ENCODE measurements at places on chromosomes 2 and 18.
A peak's percentile ranks its signal among the peaks of the same experiment; 100 is the strongest.

GRCh38 chr18:61750840-61751668 lies 141.8 kb downstream of the RNF152 start:
- no peak for DNase-seq

GRCh38 chr2:6877402-6878304 lies at the start of gene RSAD2:
TSS of gene RSAD2 (plus strand) at chr2:6877777. CDS start at chr2:6877801, 24 bp downstream.
- peak; percentile 7 for DNase-seq

DNA sequence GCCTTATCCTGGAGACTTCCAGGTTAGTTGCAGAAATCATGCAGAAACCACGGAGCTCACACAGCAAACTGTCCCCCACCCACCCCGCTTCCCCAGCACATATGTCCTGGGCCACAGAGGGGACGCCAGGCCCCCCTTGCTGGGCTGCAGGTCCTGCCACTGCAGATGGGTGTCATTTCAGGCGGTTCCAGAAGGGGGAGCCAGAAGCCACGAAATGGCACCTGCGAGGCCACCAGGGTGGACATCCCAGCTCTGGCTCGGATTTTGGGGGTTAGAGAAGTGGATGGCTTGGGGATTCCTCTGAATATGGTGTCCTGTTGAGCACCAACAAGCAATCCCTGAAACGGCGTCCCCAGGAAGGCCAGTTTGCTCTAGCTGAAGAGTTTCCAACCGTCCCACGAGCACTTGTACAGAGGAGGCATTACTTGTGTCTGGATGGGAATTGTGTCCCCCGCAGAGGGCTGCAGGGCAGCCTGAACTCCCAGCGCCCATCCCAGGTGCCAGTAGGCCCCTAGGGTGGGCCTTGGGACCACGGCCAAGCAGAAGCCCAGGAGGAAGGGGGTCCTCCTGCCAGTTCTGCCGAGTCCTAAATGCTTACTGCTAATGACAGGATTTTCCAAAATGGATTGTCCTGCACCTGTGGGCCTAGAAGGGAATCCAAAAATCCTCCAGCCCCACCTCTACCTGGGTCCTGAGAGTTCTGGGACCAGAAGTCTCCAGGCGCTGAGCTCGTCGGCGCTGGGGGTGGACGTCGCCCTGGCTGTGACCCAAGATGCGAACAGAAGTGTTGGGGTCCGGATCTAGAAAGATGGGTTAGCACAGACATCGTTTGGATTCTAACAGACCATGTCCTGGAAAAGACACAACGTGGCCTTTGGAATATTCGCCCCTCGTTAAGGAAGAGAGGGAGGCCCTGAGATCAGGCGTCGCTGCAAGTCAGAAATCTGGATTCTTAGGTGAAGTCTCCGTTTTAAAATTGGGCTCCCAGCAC lies 14.6 kb upstream of the NFATC1 start:
- DNase-seq = peak; percentile 65

GRCh38 chr18:4586731-4587130 lies 131.6 kb upstream of the DLGAP1 start:
- DNase-seq = no peak

DNA sequence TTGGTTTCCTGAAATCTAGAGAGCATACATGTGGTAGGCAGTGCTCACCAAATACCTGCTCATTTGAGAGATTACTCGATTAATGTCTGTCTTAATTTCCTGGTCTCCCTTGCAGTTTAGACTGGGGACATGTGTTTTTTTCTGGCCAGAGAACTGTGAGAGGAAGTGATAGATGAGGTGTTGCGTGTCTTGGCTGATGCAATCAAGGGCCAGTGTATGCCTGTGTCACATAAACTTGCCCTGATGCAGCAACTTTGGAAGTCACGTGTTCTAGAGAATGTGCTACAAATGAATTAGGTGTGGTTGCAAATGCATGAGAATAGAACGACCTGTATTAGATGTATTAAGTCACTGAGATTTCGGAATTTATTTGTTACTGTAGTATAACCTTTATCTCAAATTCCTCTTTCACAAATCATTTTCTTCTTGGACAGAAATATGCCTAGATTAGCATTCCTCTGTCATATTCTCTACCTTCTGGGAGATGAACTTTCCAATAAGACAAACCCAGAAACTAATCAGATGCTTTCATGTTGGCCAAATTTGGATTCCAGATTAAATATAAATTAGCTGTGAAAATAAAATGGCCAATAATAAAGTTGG lies 9.9 kb upstream of the IL1A start:
- no peak for DNase-seq

DNA sequence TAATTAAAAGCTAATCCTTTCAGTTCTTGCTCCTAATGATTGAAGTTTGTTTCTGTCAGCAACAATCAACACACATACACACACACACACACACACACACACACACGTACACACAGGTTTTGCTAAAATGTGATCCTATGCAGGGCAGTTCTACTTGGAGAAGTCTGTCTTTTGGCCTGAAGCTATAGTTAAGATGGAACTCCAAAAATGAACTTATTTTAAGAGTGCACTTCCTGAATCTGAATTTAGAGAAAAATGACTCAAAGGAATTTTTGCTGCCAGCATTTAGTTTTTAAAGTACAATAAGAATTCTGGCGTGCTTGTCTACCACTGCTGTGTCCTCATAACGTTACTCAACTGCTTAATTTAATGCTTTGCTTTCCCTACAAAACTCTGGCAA lies 6.6 kb downstream of the GALNT5 start:
- DNase-seq = no peak

- no peak for DNase-seq
Measured at GRCh38 chr2:241980193-241980592, 110.7 kb downstream of the RTP5 start.

GRCh38 chr2:48508461-48509124 lies 21.4 kb upstream of the STON1 start:
- DNase-seq = no peak

DNA sequence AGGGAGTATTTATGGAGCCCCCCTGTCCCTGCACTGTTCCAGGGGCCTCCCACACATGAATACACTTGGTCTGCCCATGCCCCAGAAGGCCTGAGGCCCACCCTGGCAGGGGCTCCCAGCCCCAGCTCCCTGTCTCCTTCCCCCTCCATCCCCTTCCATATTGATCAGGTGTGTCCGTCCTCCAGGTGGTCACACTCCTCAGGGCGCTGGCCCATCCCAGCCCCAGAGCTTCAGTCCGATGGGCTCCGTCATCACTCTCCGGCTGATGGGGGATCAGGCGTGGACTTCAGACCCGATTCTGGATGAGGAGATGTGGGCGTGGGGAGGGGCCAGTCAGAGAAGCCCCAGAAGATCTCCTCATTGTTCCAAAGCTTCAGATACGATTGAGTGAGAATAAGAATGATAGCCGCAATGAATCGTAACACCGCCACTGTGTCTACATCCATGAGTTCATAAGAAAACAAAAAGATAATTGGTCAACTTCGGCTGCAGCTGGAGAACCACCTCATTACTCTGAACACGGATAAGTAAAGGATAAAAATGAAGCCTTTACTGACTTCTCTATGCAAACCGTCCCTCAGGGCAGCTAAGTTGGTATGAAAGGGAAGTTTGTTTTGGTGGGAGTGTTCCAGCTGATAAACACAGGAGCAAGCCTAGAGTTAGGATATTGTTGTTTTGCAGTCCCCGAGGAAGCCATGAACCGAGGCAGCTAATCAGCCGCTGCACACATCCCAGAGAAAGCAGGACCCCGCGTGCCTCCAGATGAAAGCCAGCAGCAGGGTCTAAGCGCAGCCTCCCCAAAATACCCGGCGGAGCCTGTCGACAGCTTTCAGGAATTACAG lies 279.5 kb downstream of the NDUFA10 start:
- DNase-seq = no peak

- no peak for DNase-seq
Measured at GRCh38 chr18:56501896-56502295, 136.5 kb downstream of the TXNL1 start.

GRCh38 chr18:42092848-42093247 lies 137.8 kb downstream of the PIK3C3 start:
- no peak for DNase-seq

GRCh38 chr2:156539086-156539860 lies 103.1 kb downstream of the GPD2 start:
- no peak for DNase-seq

GRCh38 chr2:234032279-234032856 lies 18.1 kb upstream of the SPP2 start:
- DNase-seq = peak; percentile 35

DNA sequence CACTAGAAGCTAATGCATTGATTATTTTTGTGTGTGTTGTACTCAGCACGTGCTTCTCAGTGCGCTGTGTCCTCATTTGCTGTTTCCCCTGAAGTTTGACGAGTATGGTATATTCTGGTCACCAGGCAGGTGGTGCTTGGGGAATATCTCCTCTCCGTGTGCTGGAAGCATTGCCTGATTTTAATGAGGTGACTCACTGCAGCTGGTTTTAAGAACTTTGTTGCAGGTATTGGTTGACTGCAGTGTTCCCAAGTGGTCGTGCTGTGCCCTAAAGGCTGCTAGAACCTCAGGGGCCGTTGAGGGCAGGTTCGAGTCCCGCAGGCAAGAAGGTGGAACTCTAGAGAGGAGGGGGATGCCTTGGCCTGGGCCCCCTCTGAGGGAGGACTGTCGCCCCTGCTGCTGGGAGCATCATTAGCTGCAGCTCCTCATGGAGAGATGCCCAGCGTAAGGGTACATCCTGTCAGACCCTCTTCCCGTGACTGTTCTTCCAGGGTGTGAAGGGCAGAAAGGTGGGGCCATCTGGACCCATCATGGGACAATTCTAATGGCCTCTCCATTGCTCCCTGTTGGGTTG lies 82.6 kb downstream of the AGAP1 start:
- no peak for DNase-seq

DNA sequence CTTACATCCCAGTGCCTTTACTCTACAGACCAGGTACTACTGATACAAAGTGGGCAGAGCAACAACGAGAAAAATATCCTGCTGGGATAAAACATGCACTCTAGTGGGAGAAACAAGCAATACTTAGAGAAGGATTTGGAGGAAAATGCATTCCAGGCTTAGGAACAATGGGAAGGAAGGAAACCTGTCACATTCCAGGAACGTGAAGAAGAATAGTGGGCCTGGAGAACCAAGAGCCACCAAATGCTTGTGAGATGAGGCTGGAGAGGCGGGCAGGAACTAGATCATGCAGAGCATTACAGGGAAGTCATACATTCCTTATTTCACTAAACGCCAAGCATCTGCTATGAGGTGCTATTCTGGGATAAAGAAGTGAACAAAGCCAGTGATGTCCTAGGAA lies 342.3 kb downstream of the DCC start:
- DNase-seq = no peak

- DNase-seq = no peak
Measured at GRCh38 chr2:181851726-181852125, 39.8 kb upstream of the ITPRID2 start.

DNA sequence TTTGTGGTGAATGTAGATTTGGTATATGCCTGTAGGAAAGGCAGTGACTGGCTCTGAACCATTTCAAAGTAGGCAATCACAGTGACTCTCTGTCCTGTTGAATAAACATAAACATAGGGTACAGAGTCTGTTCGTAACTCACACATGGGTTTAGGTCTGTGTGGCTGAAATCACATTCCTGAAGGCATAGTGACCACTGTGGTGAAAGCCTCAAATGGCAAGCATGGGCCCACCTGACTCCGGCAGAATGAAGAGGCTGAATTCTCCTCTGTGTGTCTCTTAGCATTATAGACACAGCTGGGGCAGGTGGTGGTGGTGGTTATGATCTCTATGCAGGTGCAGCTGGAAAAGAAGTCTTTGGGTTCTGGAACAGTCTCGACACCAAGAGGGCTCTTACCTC lies 61.2 kb downstream of the ITGA6 start:
- DNase-seq = no peak

- DNase-seq = no peak
Measured at GRCh38 chr2:230797515-230798495, 66.9 kb upstream of the ITM2C start.

DNA sequence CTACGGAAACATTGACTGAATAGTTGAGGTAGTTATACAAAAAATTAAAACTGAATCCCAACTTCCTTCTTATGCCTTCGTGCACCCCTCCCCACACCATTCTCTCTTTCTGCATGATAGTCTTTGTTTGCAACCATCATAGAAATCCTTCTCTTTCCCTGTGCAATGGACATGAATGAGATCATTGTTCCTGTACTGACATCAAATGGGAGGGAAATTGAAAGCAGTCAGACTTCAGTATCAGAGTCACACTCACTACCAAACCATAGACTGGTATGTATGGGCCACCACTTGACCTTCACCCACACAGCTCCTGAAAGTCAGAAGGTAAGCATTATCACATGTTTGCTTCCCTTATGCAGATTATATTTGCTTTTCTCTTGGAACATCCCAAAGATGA lies 782.8 kb downstream of the BCL11A start:
- DNase-seq = no peak

- DNase-seq = no peak
Measured at GRCh38 chr18:22171258-22172119, 2.1 kb downstream of the GATA6 start.

- no peak for DNase-seq
Measured at GRCh38 chr2:84940088-84940470, 30.9 kb upstream of the KCMF1 start.

DNA sequence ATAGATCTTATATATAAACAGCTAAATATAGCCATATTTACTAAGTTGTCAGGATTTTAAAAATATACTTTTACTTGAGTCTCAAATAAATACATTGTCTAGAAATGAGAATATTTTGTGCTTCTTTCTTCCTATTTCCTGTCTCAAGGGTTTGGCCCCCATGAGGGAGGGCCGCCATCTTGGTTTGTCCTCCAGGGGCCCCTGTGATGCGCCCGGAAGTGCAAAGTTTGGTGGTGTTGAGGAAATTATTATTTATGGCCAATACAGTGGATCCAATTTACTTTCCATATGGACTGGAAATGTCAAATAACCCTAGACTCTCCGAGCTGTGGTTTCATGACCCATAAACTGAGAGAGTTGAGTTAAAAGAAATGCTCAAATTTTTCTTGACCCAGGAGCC lies 104.7 kb upstream of the OTOS start:
- DNase-seq = no peak

- DNase-seq = no peak
Measured at GRCh38 chr2:70089220-70089982, 2.1 kb downstream of the PCBP1 start.

GRCh38 chr2:7004636-7005035 lies 87.4 kb downstream of the RNF144A start:
- DNase-seq = no peak

GRCh38 chr2:39991298-39991697 lies 212.2 kb upstream of the THUMPD2 start:
- DNase-seq = no peak

DNA sequence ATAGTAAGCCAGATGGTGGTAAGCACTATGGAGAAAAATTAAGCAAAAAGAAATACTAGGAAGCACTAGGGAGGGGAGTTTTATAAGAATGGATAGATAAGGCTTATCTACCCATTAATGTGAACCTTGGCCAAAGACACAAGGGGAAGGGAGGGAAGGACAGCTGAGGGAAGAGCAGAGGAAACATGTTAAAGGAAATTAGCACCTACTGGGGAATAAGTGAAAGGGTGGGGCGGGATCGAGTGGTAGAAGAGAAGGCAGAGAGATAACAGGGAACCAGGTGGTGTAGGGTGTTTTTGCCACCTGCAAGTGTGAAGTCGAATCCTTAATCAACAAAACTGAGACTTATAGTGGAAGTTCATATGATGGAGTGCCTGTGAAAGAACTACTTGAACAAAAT lies 1.7 kb downstream of the UNC80 start:
- DNase-seq = no peak
